HEK293T (cell line): ENCODE measurements at places on chromosomes 12 and 14.

DNA sequence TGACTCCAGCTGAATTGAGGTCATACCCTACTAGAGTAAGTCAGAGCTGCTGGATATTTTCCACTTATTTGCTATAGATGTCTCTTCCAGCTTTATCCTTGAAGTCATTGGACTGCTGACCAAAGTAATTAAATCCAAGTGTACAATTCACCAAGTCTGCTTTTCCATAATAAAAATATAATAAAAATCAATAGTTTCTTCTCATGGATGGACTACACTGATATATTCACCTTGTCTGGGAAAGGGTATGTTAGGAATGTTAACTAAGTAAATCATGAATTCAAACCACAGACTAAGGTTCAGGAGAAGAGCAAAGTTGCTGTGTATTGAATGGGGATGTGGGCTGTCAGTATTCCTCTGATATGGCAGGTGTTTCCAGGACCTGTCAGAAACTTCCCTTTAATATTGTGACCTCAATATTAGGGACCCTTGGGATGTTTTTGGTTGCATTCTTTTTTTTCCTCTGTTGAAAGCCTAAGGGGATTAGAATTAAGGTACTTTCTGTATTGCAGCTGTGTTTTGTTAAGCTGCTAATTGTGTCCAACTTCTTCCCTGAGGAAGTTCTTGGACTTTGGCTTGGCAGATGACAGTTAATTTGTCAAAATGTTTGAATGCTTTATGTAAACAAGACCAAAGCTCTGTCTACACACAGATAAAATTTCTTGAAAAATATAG lies 284.0 kb downstream of the ATP23 start:
- no peak for DNase-seq

- no peak for DNase-seq
Measured at GRCh38 chr14:73234586-73235394, 2.5 kb upstream of the PAPLN start.

GRCh38 chr12:18837025-18837424 lies 99.1 kb downstream of the CAPZA3 start:
- no peak for DNase-seq

DNA sequence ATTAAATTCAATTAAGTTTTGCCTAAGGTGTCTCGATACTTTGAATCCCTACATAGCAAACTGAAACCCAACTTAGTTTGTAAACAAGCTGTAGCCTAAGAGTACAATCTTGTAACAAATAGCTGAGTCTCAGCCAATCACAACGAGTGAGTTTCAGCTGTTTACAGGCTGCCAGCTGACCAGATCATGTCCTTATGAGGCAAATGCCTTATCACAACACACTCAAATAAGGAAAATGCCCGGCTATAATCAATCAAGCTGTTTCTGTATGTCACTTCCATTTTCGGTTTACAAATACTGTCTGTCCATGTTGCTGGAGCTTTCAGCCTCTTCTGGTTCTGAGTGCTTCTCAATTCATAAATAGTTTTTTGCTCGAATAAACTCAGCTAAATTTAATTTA lies 943.8 kb downstream of the SLC16A7 start:
- DNase-seq = no peak

DNA sequence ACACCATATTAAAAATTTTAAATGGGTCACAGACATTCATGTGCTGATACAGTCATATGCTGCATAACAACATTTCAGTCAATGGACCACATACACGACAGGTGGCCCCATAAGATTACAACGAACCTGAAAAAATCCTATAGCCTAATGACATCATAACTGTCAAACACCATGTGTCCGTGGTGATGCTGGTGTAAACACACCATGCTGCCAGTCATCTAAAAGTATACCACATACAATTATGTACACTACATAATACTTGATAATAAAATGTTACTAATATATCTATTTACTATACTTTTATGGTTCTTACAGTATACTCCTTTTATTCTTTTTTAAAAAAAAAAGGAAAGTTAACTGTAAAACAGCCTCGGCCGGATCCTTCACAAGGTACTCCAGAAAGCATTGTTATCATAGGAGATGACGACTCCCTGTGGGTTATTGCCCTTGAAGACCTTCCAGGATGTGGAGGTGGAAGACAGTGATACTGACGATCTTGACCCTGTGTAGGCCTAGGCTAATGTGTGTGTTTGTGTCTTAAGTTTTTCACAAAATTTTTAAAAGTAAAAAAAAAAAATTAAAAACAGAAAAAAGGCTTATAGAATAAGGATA lies 5.0 kb upstream of the TDG start:
- DNase-seq = no peak
